ENCODE measurements at places on chromosomes 7 and 10. TPM values are rescaled to one million over a fixed set of nuclear protein-coding genes. Genes with fewer than 3 reads are reported as not detected.

DNA sequence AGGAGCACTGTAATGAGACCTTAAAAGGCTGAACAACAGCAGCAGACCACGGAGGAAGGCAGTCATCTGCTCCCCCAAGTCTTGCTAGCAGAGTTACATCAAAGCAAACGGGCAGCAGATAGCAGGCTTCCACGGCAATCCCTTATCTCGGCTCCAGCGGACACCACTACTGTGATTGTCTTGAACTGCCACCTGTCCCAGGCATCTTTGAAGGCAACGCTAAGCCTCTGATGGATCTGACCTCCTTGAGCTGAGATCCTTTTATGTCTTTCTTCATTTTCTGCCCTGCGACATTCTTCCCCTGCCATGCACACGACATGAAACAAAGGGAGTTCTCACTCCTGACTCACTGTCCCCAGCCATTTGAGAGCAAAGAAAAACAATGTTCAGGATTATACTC is 111.7 kb downstream of the GLI3 start:
- no peaks in the 10 kb centered on the region for H3K27me3 ChIP-seq
- no peak overlapping the region for H3K4me3 ChIP-seq
- no peak overlapping the region for H3K27ac ChIP-seq

DNA sequence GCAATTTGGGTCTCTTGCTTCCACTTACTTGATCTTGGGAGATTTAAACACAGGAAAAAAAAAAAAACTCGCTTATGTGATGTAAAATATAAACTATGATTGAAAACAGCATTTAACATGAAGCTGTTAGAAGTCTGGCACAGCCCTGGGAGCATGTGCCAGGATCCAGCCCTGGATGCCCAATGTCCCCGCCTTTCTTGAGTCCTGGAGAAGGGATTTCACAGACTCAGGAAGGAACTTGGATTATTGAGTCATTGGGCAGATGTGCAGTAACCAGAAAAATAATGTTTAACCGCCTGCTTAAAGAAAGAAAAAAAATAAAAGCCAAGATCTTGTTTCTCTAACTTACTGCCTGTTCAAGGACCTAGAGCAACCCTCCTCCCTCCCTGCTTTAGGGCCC is 3.7 kb upstream of the JCAD start:
- H3K27me3 ChIP-seq: peaks cover 33% of the 10 kb centered on the region
- H3K27ac ChIP-seq: no peak overlapping the region
- H3K4me3 ChIP-seq: no peak overlapping the region
- no peaks in the 10 kb centered on the region for H3K4me1 ChIP-seq
- no peaks in the 10 kb centered on the region for H3K36me3 ChIP-seq

GRCh38 chr7:152076940-152077933 is 51.8 kb downstream of the GALNT11 start:
- no peaks in the 10 kb centered on the region for H3K36me3 ChIP-seq
- H3K27me3 ChIP-seq: no peaks in the 10 kb centered on the region
- no peak for DNase-seq

GRCh38 chr7:4939971-4940728 is 18.8 kb downstream of the MMD2 start:
- H3K4me3 ChIP-seq: no peak overlapping the region
- no peak overlapping the region for H3K27ac ChIP-seq

- peaks cover 25% of the 10 kb centered on the region for H3K4me1 ChIP-seq
- DNase-seq: no peak
- no peak overlapping the region for H3K4me3 ChIP-seq
- H3K27ac ChIP-seq: no peak overlapping the region
Measured at GRCh38 chr10:124632566-124632965, 111.6 kb downstream of the FAM53B start.

RBM33 gene
- total RNA-seq: 62.8 TPM

ANKRD2 gene
- not detected for total RNA-seq

FAM25G gene
- not detected for total RNA-seq

SLC18A3 gene
- 1.5 TPM for total RNA-seq

FHIP2A gene
- total RNA-seq: 218 TPM

RET gene
- total RNA-seq: 1.1 TPM

Measured in transverse colon (tissue), 4 donors.